ENCODE measurements at places on chromosomes 13 and 19.

- no peak for DNase-seq
Observed at GRCh38 chr19:29266603-29267002, 53.7 kb upstream of the UQCRFS1 start.

DNA sequence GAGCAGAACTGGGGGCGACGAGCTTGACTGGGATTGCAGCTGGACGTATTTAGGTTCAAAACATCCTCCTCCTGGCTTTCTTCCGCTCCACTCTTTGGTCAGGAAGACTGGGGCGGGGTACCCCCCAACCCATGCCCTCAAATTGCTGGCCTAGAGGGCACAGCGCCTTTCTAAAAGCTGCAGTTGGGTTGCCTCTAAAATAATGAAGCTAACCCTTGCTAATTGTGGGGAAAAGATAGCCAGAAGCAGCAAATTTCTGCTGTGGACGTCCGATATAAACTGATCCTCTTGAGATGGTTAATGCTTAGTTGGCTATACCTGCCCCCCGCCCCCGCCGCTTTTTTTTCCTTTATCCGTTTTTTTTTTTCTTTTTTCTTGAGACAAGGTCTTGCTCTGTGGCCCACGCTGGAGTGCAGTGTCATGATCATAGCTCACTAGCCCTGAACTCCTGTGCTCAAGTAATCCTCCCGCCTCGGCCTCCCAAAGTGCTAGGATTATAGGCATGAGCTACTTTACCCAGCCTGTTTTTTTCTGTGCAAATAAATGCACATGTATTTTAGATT lies 754 bp upstream of the CHERP start:
- no peak for DNase-seq

DNA sequence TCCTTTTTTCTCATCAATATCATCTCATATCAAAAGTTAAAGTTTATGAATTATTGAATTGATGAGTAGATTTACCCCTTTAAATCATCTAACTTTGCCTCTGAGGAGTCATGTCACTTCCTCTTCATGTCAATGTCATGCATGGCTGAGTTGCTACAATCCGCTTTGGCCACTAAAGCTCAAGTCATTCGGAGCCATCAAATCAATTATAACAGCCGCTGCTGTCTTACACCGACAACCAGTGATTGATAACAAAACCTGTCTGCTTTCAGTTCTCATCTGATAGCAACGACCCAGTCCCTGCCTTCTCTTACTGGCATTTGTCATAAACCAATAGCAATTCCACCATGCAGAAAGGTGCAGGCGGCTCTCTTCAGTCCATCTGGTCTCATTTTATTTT lies 429.3 kb downstream of the DIAPH3 start:
- DNase-seq = no peak

- DNase-seq = no peak
Observed at GRCh38 chr13:104534847-104535246, 1468.6 kb upstream of the SLC10A2 start.

- DNase-seq = no peak
Observed at GRCh38 chr19:15576526-15577156, 38.4 kb upstream of the CYP4F8 start.

GRCh38 chr19:13094106-13094504 lies 8.6 kb downstream of the LYL1 start:
- DNase-seq = no peak

DNA sequence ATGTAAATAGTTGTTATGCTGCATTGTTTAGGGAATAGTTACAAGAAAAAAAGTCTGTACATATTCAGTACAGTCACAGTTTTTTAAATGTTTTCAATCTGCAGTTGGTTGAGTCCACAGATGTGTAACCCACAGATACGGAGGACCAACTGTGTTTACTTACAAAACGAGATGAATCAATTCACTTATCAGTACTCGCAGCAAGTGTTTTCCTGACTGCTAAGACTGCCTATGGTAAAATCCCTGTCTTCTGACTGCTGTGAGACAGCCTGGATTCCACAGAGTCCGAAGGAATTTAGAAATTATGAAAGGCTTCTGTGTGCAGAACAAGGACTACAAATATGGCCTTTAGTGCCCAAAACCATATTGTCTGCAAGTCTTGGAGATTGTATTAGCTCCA lies 45.7 kb upstream of the C1QTNF9 start:
- peak; percentile 32 for DNase-seq

- peak; percentile 21 for DNase-seq
Observed at GRCh38 chr13:112744168-112745021, 54.6 kb downstream of the ATP11A start.

DNA sequence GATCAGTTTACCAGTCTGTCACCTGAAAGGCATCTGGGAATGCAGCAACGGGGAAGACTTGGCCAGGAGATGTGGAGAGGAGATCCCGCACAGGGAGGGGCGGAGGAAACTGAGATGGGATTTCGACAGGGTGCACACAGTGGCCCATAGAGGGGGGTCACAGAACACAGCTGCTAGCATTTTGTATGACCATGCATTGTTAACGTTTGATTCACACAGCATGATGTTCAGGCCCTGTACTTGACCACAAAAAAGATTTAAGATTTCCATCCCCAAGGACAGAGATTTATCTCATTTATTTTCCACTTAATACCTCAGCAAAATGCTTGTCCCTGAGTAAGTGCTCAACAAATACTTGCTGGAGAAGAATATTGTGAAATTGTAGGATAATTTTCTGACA lies 63.2 kb downstream of the RAB20 start:
- DNase-seq = peak; percentile 26

DNA sequence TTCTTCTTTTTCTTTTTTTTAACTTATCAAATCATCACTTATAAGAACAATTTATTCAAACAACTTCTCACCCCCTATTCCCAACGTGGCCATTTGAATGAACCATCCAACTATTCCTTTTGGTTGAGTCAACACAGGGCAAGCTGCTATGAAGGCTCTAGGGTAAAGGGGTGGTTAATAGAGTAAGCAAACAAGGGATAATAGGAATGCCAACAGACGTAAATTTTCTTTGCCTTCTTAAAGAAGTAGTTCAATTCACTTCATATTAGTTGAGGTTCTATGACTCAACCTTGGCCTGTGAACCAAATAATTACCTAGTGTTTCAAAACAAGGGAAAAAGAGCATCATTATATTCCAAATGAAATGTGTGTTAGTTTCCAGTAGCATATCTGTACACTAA lies 1383.8 kb upstream of the SLC10A2 start:
- no peak for DNase-seq

DNA sequence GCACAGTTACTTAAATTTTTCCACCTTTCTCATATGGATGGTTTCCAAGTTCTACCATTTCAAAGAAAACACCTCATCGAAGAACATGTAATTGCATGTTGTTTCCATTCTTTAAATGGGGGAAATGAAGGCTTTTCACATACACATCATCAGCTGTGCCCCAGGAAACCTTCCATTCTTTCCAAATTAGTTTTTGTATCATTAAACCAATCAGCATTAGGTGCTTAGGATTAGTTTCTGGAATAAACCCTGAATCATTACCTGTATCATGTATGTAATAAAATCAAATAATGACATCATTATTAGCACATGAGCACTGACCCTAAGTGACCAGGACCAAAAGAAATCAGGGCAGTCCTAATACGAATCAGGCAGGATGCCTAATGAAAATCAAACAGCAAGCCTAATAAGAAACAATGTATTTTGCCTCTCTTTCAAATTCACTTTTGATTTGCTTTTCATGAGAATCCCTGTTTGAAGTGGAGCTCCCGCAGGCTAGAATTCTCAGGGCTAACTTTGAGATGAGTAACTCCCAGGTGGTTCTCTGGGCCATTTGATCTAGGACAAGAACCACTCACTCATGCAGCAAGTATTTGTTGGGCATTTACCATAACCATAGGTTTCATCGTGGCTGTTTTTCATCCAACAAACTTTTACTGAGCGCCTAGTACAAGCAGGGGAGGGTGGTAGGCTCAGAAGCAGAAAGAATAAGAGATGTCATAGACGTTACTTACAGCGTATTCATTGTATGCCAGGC lies 89.2 kb downstream of the MZT1 start:
- DNase-seq = no peak

DNA sequence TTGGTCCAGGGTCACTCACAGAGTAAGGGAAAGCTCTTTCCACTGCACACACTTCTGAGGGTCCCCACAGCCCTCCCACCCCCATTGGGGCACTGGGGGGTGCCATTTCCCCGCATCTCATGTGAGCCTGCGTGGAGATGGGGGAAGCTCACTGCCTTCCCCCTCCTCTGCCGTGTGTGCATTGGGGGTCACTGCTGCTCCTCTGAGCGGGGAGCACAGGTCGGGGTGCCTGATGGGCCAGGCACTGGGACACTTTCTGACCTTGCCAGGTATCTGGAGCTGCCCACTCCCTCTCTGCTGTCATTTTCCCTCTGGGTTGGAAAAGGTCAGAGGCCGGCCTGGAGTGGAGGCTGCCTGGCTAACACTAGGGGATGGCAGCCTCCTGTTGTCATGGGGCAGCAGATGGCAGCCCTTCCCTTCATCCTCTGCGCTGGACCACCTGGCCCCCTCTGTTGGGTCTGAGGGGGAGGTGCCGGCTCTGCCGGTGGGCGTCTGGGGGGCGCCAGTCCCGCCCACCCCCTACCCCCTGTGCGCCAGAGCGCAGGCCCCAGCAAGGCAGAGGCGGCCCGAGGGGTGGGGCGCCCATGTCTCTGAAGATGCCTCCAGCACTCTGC lies 9.1 kb downstream of the SSBP4 start:
- no peak for DNase-seq

GRCh38 chr13:70960841-70961443 lies 852.7 kb upstream of the KLHL1 start:
- DNase-seq = peak; percentile 32

DNA sequence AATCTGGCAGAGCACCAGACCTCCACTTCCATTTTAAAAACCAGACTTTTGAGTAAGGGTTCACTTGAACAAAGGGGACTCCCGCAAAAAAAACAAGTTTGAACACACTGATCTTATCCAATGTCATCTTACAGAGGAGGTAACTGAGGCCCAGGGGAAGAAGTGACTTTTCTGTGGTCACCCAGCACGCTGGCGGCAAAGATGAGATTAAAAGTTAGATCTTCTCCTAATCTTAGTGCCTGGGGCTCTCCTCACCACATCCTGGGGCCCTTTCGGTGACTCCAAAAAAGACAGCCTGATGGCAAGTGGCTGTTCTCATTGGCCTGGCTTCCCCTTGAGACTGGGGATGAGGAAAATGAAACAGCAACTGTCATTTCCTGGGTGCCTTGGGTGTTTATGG lies 101.8 kb upstream of the ZNF98 start:
- DNase-seq = no peak

DNA sequence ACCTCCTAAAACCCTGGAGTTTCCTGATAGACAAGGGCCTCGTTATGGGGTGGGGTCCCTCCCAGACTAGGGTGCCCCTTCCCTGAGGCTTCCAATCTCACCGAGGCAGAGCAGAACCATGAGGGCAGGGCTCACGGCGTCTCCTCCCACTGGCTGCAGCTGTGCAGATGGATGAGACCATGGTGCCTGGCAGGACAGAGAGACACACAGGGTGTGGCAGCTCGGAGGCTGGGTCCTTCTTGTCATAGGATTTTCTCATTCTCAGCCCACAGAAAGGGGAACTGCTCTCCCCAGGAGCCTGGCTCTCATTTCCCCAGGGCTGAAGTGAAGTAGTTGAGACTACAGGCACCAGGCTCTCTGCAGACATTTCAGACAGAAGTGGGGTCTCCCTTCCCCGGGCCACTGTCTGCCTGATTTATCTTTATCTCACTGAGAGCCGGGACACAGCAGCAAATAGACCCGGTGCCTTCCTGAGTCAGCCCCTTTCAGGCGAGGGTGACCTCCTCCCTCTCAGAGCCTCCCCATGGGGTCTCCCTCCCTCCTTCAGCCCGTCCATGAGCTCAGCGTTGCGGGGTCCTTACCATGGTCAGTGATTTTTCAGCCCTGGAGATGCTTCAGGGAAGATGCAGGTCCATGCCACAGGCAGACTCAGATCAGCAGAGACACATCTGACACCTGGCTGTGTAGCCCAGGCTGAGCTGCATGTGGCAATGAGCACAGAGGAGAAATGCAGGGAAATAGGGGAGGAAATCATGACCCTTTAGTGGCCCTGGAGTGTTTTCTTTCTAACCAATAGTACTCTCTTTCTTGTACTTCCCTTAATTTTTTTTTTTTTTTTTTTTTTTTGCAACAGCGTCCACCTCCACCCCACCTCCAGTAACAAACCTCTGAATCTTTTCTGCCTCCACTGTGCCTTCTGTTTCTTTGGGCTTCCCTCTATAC lies at the start of gene LILRA5:
Gene LILRA5 (minus strand): TSS at position 731 of the 942 bp plus-strand sequence. CDS start 147 bp downstream, at position 584.
- DNase-seq = no peak

GRCh38 chr13:89951341-89951740 lies 1396.1 kb upstream of the MIR17HG start:
- no peak for DNase-seq

DNA sequence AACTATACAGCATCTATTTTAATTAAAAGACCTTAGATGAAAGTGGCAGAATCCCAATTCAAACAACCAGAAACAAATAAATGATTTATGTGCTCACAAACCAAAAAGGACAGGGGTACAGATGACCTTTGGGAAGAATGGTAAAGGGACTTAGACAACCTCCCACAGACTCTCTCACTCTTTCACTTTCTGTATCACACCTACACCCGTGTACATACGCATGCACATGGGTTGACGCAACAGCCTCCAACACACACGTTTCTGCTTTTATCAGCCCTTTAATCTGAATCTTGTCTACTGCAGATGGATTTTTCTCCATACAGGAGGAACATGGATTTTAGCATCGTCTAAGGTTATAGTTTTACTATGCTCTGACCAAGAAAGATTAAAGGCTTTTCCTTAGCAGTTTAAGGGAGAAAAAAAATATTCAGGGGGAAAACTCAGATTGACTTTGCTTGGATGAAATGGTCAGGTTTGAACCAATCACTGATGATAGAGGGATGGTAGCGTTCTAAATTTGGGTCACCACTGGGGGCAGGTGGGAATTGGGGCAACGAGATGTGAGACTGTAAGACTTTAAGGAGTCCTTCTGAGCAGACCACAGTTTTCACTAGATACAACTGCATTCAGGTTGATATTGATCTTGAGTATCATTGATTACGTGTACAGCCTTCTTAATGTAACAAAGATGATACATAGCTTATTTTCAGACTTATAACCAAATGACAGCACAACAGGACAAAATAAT lies 166.1 kb downstream of the ITGBL1 start:
- DNase-seq = no peak

GRCh38 chr19:15426485-15427349 lies 7.9 kb upstream of the AKAP8L start:
- DNase-seq = no peak

GRCh38 chr19:45104658-45105349 lies 11.8 kb downstream of the PPP1R37 start:
- no peak for DNase-seq

- peak; percentile 82 for DNase-seq
Observed at GRCh38 chr13:101454767-101455166, 2.3 kb downstream of the ITGBL1 start.

- DNase-seq = no peak
Observed at GRCh38 chr19:35739275-35740107, 2.8 kb downstream of the IGFLR1 start.

DNA sequence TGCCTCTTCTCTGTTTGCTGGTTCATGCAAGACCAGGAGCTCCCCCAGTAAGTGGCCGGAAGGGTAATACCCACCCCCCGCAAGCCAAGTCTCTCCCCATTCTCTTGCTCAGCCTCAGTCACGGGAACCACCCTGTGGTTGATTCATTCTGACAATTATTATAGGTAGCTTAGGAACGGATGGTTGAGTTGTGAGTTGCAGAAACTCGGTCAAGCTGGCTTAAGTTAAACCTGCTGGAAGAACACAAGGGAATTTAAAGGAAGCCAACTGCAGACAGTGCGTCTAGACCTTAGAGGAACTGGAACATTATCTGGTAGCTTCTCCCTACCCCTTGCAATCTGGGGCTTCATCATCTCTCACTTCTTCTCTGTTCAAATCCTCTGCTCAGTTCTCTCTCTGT lies 8.9 kb downstream of the FPR1 start:
- peak; percentile 15 for DNase-seq

Data from fibroblast of skin of back (primary cell).